ENCODE measurements at places on chromosomes 3 and 15.

DNA sequence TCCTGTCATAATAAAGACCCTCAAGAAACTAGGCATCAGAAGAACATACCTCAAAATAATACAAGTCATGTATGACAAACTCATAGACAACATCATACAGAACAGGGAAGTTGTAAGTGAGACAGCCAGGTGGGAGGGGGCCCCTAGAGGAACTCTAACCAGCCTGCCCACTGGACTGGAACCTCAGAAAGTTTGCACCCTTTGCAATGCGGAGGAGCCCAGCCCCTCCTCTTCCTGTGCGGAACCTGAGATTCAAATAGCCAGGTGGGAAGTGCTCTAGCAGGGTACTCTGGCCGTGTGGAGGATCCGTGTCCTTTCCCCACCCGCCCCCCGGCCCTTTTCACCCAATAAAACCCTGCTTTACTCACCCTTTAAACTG lies 387.0 kb upstream of the CBLB start:
- no peak for DNase-seq

DNA sequence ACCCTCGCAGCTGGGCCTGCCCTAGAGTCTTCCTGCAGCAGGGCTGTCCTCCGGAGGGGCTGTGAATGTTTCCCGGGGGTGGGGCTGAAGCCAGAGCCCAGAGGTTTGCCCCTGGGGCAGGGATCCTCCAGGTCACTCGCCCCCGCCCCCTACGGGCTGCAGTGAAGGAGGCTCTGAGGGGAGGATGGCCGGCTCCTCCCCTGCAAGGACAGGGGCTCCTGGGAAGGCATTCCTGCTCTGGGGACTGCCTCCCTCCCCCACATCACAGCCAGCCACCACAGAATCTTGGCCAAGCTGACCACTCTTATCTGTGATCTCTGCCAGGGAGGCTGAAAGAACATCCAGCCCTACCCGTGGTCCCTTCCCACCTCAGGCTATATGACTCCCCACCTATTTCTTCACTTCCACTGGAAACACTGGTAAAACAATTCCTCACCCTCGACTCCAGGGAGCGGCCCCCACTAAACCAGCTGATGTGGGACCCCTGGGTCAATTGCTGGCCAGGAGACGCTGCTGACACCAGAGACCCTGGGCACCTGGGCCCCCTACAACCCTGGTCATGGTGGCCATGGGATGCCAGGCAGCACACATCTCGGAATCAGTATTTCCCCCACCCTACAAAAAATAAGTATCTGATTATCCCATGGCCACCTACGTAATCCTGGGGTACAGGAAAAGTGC lies 66.0 kb downstream of the HMCES start:
- DNase-seq = peak; percentile 58

- DNase-seq = no peak
These were observed 8.3 kb downstream of the POU1F1 start for GRCh38 chr3:87267953-87268645.

GRCh38 chr15:39874890-39875549 lies 45.0 kb downstream of the GPR176 start:
- no peak for DNase-seq

GRCh38 chr3:172087602-172088580 lies 48.5 kb downstream of the FNDC3B start:
- DNase-seq = no peak

- no peak for DNase-seq
These were observed 16.0 kb downstream of the ACTR8 start for GRCh38 chr3:53865732-53866499.

- DNase-seq = no peak
These were observed 358.3 kb upstream of the CFAP20DC start for GRCh38 chr3:59408047-59408624.

All from NCI-H226 (cell line).